CD4-positive, alpha-beta T cell (primary cell): ENCODE measurements at places on chromosomes 4 and X. TPM values are rescaled to one million over a fixed set of nuclear protein-coding genes. Genes with fewer than 3 reads are reported as not detected.

- no peak overlapping the region for H3K4me3 ChIP-seq
- DNase-seq = no peak
- no peak overlapping the region for H3K27ac ChIP-seq
Observed at GRCh38 chr4:83231620-83232076, 53.0 kb downstream of the COQ2 start.

DNA sequence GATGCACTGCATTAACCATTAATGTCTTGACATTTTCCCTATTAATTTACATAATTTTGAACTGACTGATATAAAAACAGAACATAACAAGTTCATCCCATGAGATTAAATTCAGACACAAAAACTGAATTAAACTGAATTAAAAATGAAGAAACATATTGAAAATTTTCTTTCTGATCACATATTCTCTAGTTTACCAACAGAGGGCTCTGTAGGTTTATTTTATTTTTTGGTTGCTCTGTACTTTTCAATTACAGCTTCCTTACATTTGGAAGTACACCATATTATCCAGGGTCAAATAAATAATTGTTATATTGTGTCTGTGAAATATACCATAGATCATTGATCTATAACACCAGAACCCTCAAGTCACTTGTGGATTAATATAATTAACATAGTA lies 27.3 kb upstream of the CT83 start:
- H3K4me3 ChIP-seq = no peak overlapping the region
- no peaks in the 10 kb centered on the region for H3K4me1 ChIP-seq
- no peak overlapping the region for H3K27ac ChIP-seq
- no peaks in the 10 kb centered on the region for H3K27me3 ChIP-seq
- DNase-seq = no peak

GRCh38 chrX:55640854-55641253 lies 17.7 kb downstream of the FOXR2 start:
- H3K4me3 ChIP-seq = no peak overlapping the region
- H3K27ac ChIP-seq = no peak overlapping the region
- no peaks in the 10 kb centered on the region for H3K27me3 ChIP-seq
- H3K36me3 ChIP-seq = no peaks in the 10 kb centered on the region

The PDGFRA gene
- total RNA-seq = not detected

The TEX13C gene
- not detected for total RNA-seq

DNA sequence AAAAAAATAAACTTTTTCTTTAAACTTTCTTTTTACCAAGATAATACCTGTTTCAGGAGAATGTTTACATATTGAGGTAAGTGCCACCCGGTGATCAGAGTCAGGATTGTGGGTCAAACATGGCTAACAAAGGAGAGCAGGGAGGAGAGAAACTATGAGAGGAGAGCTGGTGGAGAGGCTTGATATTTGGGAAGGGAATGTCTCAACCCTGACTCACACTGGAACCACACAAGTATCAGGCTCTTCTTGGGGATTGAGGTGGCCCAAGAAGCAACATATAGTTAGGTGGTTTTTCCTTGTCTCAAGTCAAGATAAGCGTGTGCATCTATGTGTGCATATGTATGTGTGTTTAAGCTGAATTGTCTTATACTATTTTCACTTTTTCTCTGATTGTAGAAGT lies 6.7 kb downstream of the TCEAL1 start:
- no peak for DNase-seq
- no peaks in the 10 kb centered on the region for H3K36me3 ChIP-seq
- H3K27me3 ChIP-seq = no peaks in the 10 kb centered on the region
- H3K4me3 ChIP-seq = no peak overlapping the region
- no peak overlapping the region for H3K27ac ChIP-seq
- no peaks in the 10 kb centered on the region for H3K4me1 ChIP-seq

- H3K27ac ChIP-seq = no peak overlapping the region
- DNase-seq = no peak
- no peak overlapping the region for H3K4me3 ChIP-seq
- H3K36me3 ChIP-seq = no peaks in the 10 kb centered on the region
- H3K4me1 ChIP-seq = no peaks in the 10 kb centered on the region
Observed at GRCh38 chr4:102439812-102440211, 61.3 kb upstream of the NFKB1 start.

DNA sequence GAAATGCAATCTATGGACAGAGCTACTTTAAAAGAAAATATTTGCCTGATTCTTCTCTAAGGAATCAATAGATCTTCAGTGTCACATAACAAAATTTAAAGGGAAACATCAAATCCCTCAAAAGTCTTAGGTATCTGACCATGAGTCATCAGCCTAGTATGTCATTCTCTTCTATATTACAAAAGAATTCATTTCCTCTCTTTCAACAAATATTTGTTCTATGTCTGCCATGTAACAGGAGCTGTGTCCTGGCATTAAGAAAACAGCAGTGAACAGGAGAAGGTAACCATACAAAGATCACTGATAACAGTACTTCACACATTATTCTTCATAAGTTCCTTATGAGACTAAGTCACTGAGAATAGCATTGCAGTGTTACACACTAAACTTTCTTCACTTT lies 243.6 kb upstream of the DKK2 start:
- H3K4me1 ChIP-seq = no peaks in the 10 kb centered on the region
- H3K27me3 ChIP-seq = no peaks in the 10 kb centered on the region
- no peak for DNase-seq
- H3K36me3 ChIP-seq = no peaks in the 10 kb centered on the region
- no peak overlapping the region for H3K27ac ChIP-seq

GRCh38 chrX:4935401-4935800 lies 1222.0 kb upstream of the PRKX start:
- no peaks in the 10 kb centered on the region for H3K27me3 ChIP-seq
- H3K27ac ChIP-seq = no peak overlapping the region
- H3K4me3 ChIP-seq = no peak overlapping the region
- no peaks in the 10 kb centered on the region for H3K4me1 ChIP-seq
- no peak for DNase-seq

The ESX1 gene
- total RNA-seq = not detected

The CCDC120 gene
- total RNA-seq = 11.5 TPM

- H3K27ac ChIP-seq = no peak overlapping the region
- no peak for DNase-seq
- no peaks in the 10 kb centered on the region for H3K36me3 ChIP-seq
- H3K4me3 ChIP-seq = no peak overlapping the region
Observed at GRCh38 chr4:170940043-170940724, 850.4 kb upstream of the AADAT start.

DNA sequence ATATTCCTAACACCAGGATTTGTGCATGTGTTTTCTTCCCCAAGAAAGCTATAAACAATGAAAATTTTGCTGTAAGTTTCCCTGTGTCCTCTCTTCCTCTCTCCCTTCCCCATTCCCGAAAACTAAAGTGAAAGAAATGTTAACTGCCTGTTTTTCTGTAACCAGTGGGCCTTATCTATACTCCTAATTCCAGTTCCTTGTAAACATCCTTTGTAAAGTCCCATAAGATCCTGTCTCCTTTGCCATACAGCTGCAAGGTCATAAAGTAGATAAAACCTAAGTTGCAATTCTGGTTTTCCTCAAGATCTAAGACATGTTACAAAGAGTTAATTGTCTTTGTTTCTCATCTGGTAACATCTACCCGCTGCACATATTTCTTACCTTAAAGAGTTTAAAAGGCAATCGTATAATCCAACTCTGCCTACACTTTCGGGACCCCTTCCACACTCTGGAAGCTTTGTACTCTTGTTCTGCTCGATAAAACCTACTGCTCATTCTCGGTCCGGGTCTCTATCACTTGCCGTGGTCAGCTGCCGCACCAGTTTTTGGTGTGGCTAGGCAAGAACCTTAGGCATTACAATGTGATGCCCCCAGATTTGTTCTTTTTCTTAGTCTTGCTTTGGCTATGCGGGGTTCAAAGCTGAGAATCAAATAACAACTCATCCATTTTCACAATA lies 20.5 kb downstream of the UGT2B7 start:
- H3K27ac ChIP-seq = no peak overlapping the region
- H3K4me1 ChIP-seq = no peaks in the 10 kb centered on the region
- DNase-seq = no peak
- H3K36me3 ChIP-seq = no peaks in the 10 kb centered on the region
- H3K27me3 ChIP-seq = no peaks in the 10 kb centered on the region
